ENCODE measurements at places on chromosomes 2 and 18.

GRCh38 chr2:79004680-79005079 is 20.8 kb upstream of the REG3G start:
- no peak for DNase-seq

DNA sequence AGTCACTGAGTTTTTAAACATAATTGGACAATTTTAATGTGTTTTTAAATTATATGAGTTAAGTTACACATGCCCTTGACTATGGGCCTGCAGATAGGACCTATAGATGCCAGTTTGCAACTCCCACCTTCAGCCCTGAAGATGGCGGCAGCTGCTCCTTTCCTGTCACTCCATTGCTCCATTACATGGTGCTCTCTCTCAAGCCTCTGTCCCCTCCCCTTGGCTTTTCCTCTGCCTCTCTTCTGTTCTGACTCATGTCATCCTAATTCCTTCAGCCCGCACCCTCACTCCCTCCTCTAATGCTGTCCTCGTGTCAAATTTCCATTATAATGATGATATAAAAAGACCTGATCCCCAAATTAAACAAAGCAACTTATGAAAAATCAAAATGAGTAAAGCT is 133.7 kb upstream of the HNRNPA3 start:
- DNase-seq: no peak

DNA sequence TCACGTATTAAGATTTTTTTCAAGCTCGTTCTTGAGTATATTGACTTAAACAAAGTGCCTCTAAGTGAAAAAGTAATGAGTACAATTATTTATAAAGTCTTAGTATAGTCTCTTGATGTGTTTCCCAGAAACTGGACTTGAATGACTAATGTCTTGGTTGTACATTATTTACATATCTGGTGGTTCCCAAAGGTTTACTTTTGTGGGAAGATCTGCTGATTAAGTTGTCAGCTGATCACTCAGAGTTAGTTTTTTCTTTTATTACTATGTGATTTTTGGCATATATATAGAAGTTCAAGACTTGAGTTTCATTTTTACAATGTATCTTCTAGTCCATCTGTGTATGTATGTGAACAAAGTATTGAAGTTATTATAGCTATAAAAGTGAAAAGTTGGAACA is 29.5 kb downstream of the RNF144A start:
- no peak for DNase-seq

DNA sequence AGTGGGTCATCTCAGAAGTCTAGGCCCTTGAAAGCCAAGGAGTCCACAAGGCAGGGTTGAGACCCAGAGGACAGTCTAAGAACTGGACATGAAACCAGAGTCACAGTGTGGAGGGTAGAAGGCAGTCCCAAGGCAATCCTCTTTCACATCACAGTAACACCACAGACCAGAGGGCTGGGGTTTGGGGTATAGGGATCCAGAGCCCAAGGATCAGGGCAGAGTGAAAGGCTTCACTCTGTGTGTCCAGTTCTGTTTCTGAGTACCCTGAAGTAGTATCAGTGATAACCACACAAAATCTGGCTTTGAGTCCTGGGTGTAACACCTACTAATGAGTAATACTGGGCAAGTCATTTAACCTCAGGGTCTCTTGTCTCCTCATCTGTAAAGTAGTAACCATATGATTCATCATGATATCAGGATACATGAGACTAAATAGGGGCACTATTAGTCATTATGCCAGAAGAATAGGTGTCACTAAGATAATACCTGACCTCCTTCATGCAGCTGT is 91.0 kb downstream of the ICA1L start:
- DNase-seq: no peak

- DNase-seq: no peak
These were observed 98.3 kb downstream of the NRP2 start for GRCh38 chr2:205780645-205781044.

GRCh38 chr2:173231465-173231864 is 123.2 kb upstream of the CDCA7 start:
- DNase-seq: no peak

GRCh38 chr2:1702186-1702565 is 42.1 kb downstream of the PXDN start:
- DNase-seq: no peak

DNA sequence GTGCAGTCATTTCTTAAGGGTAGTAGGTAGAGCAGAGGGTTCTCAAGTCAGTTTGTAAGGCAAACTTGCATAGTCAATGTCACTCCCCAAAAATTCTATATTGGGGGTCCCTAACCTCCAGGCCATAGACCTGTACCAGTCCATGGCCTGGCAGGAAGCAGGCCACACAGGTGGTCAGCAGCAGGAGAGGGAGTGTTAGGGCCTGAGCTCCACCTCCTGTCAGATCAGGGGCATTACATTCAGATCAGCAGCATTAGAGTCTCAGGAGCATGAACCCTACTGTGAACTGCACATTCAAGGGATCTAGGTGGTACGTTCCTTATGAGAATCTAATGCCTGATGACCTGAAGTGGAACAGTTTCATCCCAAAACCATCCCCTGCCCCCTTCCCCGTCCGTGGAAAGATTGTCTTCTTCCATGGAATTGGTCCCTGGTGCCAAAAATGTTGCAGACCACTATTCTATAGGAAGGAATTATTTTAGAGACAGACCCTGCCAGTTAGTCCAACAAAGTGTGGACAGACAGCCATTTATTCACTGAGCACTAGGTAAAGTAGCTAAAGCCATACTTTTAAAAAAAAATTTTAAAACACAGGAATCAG is 6.7 kb downstream of the COA5 start:
- no peak for DNase-seq

GRCh38 chr2:236337465-236338325 is 73.5 kb upstream of the ASB18 start:
- DNase-seq: no peak

DNA sequence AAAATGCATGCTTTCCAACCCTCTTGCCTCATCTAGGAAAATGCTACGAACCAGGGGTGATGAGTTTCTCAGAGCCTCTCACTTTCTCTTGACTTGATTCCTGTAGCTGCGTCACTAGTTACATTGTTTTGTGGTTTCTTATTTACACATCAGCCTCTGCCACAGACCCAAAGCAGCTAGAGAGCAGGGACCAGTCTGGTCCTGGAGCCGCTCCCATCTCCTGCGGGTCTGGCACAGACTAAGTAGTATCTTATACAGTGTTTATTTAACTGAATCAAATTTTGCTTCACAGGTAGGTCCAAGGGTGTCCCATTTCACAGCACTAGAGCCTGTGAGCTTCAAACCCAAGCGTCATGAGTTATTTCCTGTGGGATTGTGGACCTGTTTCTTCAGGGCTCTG is 310.5 kb downstream of the MYCN start:
- DNase-seq: no peak

DNA sequence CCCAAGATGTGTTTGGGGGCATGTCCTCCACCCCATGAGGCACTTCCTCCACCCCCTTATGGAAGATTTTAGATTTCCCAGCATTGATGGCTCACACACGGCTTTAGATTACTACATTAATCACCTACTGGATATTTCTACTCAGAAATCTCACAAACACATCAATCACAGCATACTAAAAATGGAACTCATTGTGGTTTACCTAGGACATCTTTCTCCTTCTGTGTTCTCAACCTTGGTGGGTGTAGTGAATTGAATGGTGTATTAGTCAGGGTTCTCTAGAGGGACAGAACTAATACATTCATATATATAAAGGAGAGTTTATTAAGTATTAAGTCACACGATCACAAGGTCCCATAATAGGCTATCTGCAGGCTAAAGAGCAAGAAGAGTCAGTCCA is 82.1 kb upstream of the CYRIA start:
- DNase-seq: no peak

GRCh38 chr2:223048519-223048918 is 3.5 kb upstream of the KCNE4 start:
- DNase-seq: no peak

GRCh38 chr2:129152514-129152913 is 827.0 kb upstream of the RAB6C start:
- DNase-seq: no peak

GRCh38 chr2:98787700-98788099 is 56.8 kb upstream of the MGAT4A start:
- DNase-seq: no peak

DNA sequence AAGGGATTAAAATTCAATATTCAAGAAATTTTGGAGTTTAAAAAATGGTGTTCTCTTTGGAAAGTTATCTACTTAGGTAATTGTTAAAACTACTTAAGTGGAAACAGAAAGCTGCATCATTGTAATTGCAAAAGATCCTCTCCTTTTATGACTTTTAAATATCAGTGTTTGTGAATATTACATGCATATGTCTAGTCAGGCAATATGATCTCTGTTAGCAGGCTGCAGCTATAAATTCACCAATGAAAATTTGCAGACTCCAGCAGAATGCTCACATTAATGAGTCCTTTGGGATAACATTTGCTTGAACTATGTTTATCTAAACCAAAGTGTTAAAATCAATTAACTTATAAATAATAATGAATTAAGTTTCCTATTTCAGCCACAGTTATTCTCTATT is 59.2 kb upstream of the CSRNP3 start:
- no peak for DNase-seq

DNA sequence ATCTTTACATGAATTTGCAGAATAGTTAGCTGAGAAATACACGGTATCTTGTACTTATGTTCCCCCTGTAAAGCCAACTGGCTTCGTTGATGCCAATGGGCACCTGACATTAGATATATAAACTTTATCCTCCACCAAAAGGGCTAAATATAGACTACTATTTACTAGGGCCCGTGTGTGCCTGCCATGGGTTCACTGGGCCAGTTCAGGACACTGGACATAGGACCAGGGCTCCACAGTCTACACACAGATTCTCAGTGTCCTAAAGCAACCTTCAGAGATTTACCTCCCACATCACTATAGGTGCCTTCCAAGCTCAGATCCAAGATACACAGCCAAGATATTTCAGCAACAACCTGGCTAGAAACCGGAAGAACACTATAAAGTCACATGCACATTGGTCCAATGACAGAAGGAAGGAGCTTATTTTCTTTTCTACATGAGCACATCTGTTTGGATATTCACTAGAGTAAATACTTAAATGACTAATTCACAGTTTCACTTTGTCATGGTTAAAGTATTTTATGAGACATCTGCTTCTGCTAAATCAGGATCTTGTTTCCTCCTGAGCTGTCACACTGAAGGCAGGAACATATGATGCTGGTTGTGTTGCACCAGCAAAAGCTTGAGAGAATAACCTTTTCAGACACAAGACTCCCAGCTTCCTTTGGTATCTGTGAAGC is 95.1 kb downstream of the MYO5B start:
- DNase-seq: no peak

- no peak for DNase-seq
These were observed 456.8 kb downstream of the MTX2 start for GRCh38 chr2:176725873-176726645.

DNA sequence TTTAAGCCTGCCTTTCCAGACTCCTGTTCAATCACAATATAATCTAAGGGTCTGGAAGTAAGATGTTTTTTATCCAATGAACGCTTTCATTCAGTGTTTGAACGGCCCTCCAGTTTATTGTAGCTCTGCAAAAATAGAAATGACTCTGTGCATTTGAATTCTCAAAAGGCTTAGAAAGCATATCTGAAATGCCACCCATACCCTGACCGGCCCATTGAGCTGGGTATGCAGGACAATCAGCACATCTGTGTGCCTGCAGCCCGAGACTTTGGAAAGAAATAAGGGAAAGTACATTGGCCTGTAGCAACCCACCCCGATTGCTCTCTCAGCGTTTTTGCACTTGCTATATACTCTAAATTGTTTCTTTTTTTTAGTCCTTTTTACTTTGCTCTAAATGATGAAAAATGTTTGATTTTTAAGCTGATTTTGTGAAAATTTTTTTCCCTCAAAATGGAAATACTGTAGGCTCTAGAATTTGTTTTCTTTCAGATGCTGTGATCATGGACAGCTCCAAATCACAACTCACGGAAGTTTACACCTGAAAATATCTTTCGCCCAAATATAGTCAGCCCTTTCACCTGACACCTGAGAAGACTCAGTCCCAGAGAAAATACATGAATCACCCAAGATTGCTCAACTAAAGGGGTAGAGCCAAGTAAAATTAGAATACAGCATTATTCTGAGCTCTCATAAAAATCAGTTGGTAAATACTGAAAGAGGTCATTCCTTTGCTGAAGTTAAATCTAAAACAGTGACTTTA is 194.5 kb upstream of the SIX3 start:
- no peak for DNase-seq

DNA sequence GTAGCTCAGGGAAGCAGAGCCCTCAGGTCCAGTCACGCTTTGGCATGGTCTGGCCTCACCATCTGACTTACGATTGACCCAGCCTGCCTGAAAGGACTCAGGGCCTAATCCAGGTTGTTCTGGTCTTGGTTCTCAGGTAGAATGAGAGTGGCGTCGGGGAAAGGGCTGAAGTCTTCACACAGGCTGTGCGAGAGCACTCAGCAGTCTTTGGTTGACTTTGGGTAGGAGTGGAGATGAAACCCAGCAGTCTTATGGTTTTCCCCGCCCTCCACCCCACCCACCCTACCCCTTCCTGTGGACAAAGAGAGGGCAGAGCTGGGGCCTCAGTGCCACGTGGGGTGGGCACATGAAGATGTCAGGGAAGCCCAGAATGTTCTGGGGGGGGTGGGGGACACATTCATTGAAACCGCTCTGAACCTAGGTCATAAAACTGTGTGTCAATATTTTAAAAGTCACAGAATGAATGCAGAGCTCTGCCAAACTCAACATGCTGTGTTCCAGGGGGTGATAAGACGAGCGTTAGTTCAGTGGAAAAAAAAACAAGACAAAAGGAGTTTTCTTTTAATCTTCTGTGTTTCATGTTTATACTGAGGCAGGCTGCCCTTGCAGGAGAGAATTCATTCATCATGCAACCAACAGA is 58.6 kb upstream of the ALPP start:
- DNase-seq: no peak

- DNase-seq: no peak
These were observed 10.7 kb downstream of the ACP1 start for GRCh38 chr2:275466-275865.

GRCh38 chr2:135337071-135337470 is 193.9 kb downstream of the ZRANB3 start:
- DNase-seq: no peak

DNA sequence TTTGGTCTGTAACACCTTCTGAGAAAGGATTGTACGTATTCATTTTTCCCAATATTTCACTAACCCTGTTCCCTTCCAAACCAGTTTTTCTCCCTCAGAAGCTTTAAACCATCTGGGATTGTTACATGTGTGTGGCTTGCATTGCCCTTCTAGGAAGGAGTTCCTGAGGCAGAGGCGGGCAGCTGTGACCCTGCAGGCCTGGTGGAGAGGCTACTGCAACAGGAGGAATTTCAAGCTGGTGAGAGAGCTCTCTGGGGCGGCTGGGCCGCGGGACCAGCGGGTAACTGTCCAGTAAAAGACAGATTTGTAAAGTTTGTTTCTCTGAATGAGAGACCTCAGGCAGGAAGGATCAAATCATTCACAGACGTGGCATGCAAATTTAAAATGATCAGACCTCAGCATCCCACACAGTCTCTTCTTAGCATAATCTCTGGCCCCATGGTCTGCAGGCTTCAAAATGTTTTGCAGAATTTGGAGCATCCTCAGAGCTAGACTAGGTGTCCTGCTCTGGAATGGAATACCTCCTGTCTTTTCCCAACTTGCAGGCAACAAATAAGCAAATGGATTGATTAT is 40.2 kb upstream of the GPR17 start:
- no peak for DNase-seq

Data from stimulated activated CD8-positive, alpha-beta memory T cell treated with anti-CD3 and anti-CD28 coated beads, Interleukin-7, amount 100 ng/mL, for 1 hour (primary cell).